HuH-7.5 (cell line): ENCODE measurements at places on chromosomes 6 and 20.
A peak's percentile ranks its signal among the peaks of the same experiment; 100 is the strongest.

DNA sequence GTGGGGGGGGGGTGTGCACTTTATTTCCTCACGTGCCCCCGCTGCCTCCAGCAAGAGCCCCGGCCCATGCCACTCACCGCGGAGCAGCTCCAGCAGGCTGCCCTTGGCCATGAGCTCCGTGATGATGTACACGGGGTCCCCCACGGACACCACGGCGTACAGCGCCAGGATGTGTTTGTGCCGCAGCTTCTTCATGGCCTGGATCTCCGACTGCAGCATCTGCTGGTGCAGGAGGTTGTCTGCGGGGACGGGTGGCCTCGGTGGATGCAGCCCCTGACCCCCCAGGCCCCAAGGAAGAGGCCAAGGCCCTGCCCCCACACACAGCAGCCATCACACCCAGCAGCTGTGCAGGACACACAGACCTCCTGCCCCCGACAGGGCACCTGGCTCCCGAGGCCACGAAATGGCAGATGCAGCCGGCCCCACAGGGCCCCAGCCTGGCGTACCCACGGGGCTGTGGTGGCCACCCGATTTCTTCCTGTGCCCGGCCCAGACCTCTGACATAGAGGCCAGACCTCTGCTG lies 4.7 kb downstream of the PTK6 start:
- no peak for DNase-seq

- DNase-seq, result no peak
Measured at GRCh38 chr20:51461306-51461705, 81.2 kb downstream of the NFATC2 start.

- no peak for DNase-seq
Measured at GRCh38 chr6:71496018-71496721, 207.6 kb downstream of the OGFRL1 start.

DNA sequence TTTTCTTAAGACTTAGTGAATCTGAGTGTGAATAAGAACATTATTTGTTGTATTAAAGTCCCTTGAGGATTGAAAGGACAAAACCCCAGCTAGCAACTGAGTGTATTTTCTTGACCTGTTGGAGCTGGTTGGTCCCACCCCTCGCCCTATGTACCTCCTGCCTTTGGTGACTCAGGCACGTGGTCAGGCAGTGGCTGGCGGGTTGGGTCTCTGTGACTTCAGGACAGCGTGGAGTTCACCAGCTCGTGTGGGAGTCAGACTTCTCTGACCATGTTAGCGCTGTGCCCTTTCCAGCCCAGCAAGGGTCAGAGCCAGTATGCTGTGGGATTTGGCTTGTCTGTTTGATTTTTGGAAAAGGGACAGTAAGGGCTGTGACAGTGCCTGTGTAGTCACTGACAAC lies 93.7 kb downstream of the SSR1 start:
- no peak for DNase-seq

- no peak for DNase-seq
Measured at GRCh38 chr6:23174781-23175361, 605.5 kb downstream of the HDGFL1 start.

GRCh38 chr20:8454137-8454712 lies 322.2 kb downstream of the PLCB1 start:
- DNase-seq, result no peak

DNA sequence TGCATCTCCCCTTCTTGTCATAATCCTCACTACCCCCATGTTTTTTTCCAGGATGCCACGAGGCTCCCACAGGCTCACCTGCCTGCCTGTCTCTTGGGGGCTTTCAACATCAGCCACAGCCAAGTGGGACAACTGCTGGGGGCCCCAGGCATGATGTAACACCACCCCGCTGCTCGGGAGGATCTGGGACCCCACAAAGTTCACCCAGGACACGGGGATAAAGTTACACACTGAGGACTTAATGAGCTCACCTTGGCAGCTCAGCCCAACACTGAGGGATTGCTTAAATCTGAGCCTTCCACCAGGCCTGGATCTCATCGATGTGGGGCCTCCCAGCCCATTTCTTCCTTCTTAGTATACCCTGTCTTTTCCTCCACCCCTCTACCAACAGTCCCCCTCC lies 56.4 kb upstream of the NNAT start:
- no peak for DNase-seq

DNA sequence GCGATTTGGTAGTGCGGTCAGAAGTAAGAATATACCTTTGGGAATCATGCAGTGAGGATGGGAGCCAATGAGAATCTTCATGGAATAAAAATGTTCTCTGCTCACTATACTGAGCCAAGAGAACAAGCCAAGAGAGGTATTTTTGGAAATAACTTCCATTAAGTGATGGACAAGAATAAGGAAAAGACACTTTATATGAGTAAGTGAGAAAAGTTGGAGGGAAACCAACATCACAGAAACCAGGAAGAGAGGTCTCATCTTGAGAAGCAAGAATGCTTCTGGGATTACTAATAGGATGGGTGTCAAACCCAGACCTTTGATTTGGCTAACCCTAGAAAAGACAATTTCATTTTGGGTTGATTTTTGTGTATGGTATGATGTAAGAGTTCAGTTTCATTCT lies 181.2 kb upstream of the JAG1 start:
- DNase-seq, result no peak

DNA sequence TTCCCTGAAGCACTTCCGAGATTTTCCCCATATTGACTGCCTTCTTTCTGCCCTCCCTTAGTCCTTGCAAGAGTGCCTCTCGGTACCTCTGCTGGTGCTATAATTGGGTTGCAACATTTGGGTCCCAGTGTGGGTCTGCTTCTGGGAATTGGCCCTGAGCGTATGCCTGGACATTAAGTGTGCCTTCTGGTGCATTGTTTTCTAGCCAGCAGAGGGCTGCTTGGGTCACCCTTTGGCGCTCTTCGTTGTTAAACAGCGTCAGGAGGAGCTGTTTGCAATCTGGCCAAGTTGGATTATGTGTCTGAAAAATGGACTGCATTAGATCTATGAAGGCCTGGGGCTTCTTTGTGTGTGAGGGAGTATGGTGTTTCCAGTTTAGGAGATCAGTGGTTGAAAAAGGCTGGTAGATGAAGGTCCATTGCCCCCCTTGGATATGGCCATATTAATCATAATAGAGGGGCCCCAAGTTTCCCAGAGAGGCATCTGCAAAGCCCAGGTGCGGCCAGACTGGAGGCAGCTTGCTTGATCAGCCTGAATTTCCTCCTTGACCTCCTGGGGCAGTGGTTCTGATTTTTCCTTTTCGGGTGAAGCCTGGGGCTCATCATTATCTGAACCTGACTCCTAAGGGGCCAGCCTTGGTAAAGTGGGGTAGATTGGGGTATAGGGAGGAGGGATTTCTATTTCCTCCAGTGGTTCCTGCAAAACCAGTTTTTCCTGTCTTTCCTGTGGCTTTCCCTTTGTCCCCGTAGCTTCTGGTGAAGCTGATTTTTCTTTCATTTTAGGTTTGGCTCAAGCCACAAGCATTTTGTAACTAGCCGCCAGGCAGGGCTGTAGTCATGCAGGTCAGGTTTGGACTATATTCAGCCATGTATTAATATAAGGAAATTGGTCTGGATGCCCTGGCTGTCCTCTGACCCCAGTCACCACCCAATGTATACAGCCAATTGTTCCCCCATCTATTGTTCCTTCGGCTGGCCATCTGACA lies 85.4 kb upstream of the GPR6 start:
- DNase-seq, result no peak

DNA sequence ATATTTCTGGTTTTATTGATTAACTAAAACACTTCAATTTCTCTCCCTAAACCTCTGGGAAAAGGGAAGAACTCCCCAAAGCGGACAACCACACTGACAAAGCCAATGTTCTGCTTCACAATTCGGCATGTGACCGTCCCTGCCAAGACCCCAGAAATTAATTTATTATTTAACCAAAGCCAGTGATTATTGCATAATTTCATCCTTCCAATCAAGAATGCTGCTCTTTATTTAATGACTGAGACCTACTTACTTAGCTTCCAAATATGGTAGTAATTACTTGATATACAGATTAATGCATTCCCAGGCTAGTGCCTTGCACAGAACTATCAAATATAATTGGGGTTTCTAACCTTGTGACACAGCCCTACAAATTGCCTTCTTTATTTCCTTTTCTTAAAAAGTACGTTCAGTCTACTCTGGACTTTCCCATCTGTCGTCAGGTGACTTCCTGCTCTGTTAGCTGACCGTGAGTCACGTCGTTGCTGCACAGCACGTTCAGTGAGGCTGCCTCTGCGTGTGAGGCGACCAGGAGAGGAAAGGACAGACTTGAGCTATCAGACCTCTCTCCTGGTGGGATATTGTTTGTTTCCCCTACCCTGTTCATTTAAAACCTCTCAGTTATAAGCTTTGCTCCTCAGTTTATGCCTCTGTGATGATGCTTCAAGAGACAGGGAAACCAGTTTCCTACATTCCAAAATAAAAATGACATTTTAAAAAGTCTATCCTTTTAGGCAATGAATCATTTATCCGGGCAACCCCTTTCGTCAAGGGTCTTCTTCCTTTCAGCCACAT lies 55.7 kb upstream of the TNFAIP3 start:
- DNase-seq, result peak; percentile 44

- DNase-seq, result no peak
Measured at GRCh38 chr6:139600343-139600742, 225.9 kb upstream of the CITED2 start.

GRCh38 chr6:32664827-32665362 lies 1.6 kb downstream of the HLA-DQB1 start:
- no peak for DNase-seq

DNA sequence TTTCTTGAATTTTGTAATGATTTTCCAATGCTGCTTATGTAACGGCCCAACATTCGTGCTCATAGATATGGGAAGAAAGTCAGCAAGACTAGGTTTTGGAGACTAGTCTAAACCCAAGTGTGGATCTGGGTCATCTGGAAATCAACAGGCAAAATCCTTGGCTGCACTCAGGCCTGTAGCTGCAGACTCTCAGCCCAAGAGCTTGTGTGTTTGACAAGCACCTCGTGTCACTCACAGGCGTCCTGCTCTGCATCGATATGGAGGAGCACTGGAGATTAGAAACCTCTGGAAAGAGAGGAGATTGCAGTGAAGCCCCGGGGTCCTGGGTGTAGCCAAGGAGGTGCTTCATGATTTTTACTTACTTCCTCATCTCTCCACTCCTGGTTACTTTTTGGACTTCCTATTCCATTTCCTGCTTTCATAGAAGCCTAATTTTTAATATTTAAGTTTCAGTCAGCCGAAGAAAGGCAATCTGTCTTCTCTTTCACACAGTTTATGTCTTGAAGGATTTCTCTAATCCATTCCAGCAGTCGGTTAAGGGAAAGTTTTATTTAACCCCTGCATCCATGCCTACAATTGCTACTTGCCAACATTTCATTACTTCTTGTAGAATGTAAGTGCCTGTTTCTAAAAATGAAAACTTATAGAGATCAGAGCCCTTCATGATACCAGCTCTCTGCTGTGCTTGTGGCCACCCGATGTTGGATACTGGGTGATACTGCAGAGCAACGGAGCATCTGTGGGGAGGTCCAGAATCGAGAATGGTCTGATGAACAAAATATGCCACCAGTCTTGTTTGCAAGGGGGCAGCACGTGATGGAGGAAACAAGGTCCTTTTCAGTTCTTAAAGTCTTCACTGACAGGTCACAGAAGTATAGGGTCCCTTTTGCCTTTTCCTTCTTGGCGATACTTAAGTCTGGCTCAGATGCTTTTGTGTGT lies 296.3 kb downstream of the QKI start:
- DNase-seq, result no peak

- no peak for DNase-seq
Measured at GRCh38 chr6:74654296-74654695, 551.6 kb downstream of the COL12A1 start.

- DNase-seq, result no peak
Measured at GRCh38 chr20:11686820-11687543, 230.7 kb upstream of the BTBD3 start.

DNA sequence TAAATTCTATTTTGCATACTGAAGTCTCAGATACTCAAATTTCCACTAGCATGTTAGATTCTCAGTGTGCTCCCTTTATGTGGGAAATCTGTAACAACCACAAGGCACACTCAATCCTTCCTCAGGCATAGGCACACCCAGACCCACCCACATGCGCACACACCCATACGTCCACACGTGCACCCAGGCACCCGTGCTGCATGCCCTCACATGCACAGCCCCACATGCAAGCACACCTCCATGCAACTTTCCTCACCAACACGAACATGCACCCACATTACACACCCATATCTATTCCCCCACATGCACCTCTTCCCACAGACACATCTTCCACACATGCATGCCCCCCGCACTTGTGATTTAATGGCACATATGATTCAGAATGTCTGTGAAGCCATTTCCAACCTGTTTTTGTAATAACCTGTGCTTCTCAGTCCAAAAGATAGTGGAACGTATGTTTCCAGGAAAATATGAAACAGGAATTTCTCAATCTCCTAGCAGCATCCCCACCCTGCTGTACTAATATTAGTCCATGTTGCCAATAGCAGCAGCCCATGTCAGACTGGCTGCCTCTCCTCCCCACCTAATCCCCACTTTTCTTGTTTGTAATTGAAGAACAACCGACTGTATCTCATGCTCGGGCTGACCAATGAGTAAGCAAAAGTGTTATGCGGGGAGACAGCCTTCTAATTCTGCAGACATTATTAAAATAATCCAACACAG lies 11.3 kb upstream of the CYP24A1 start:
- DNase-seq, result no peak

GRCh38 chr6:165562421-165563090 lies 100.5 kb downstream of the PDE10A start:
- DNase-seq, result no peak

- no peak for DNase-seq
Measured at GRCh38 chr6:146305092-146305491, 238.5 kb upstream of the RAB32 start.

- DNase-seq, result no peak
Measured at GRCh38 chr20:62946918-62947317, 5.6 kb upstream of the SLC17A9 start.

- no peak for DNase-seq
Measured at GRCh38 chr6:34929241-34929978, 40.4 kb downstream of the ANKS1A start.

- peak; percentile 41 for DNase-seq
Measured at GRCh38 chr6:150685860-150686259, 86.2 kb downstream of the PLEKHG1 start.
